ENCODE measurements at places on chromosomes 4 and X.

DNA sequence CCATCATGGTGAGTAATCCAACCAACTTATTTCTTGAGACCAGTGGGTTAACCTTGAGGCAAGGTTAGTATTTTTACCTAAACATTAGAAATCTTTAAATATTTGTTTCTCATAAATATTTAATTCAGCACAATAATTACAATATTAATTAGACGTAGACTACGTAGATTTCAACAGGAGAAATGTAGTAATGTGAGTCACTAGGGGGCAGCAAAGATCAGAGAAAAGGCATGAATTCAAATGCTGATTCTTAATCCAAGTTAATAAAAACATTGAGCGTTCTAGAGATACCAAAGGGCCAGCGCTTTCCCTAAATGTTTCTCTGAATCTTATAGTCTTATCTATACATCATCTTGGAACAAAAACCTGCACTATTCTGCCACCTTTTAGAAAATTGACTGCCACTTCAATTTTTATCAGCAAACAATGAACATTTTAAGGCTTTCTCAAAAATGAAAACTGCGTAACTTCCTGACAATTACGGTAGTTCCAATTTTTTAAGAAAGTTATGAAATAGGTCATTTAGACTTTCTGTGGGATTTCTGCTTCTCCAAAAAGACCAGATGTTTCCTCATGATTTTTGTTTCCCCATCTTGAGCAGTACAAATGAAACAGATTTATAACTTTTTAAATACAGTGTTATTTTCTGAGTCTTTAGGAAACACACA lies 180.7 kb downstream of the GASK1B start:
- DNase-seq: peak; percentile 73

- no peak for DNase-seq
Measured at GRCh38 chr4:5827108-5828004, 65.5 kb downstream of the CRMP1 start.

DNA sequence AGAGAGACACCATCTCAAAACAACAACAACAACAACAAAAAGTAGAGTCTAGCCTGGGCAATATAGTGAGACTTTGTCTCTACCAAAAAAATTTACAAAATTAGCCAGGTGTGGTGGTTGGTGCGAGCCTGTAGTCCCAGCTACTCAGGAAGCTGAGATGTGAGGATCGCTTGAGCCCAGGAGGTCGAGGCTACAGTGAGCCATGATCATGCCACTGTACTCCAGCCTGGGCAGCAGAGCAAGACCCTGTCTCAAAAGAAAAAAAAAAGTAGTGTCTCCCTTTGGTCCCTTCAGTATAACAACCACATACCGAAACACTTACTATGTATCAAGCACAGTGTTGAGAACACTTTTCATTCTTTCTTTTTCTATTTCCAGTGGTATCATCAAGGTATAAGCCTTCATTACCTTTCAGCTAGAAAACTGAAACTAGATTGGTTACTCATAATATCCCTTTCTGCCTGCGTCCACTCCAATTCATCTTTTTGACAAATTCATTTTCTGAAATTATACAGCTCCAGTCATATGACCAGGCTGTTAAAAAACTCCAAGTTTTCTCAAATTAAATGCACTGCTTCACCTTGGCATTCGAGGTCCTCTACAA lies 54.1 kb downstream of the RPS6KA3 start:
- no peak for DNase-seq

DNA sequence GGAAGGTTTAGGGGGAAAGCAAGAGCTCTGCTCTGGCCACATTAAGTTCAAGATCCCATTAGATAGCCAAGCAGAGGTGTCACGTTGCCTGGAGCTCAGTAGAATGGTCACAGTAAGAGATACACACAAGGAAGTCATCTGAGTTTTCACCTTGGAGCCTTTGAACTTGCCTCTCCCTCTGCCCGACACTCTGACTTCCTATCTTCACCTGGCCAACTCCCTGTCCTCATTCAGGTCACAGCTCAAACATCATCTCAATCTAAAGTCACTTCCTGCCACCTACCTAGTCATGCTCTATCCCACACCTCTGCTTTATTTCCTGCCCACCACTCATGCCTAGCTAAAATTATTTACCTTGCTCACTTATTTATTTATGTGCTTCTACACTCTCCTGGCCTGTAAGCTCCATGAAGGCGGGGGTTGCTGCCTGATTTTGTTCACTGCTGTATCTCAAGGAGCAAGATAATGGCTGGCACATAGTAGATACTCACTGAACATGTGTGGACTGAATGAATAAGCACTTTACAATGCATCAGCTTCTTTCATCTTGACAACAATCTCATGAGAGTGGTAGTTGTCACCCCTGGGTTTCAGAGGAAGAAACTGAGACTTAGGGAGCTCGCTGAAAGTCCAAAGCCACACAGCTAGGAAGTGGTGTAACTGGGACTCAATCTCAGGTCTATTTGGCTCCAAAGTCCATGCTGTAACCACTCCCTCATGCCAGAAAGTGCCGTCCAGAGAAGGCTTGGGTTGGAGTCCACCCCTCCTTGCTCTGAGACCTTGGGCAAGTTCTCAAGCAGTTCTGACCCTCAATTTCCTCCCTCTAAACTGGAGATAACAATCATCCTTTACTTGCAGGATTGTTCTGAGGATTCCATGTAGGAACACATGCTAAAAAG lies 40.3 kb downstream of the EFNB1 start:
- DNase-seq: no peak

- no peak for DNase-seq
Measured at GRCh38 chr4:18945464-18945863, 923.9 kb upstream of the LCORL start.

GRCh38 chrX:12360383-12360782 lies 222.1 kb downstream of the FRMPD4 start:
- peak; percentile 88 for DNase-seq

- no peak for DNase-seq
Measured at GRCh38 chr4:175823015-175823742, 11.1 kb upstream of the GPM6A start.

- DNase-seq: no peak
Measured at GRCh38 chr4:38185406-38186144, 225.4 kb downstream of the PTTG2 start.
